ENCODE measurements at places on chromosomes 1 and 21. TPM values are rescaled to one million over a fixed set of nuclear protein-coding genes. Genes with fewer than 3 reads are reported as not detected.

Gene EFCAB7
- 2.4 TPM for total RNA-seq

Gene GPR25
- not detected for total RNA-seq

Gene ACTL8
- total RNA-seq: not detected

Gene VTCN1
- total RNA-seq: not detected

Gene DMRTA2
- total RNA-seq: not detected

Gene SPRR2E
- total RNA-seq: not detected

Gene IL24
- not detected for total RNA-seq

Gene CELA3B
- total RNA-seq: not detected

Gene LGR6
- total RNA-seq: not detected

Gene GUCA2A
- total RNA-seq: not detected

Gene EDARADD
- total RNA-seq: not detected

Gene PRAMEF13
- not detected for total RNA-seq

Gene PADI2
- total RNA-seq: 0.18 TPM

Measured in glomerular endothelial cell (primary cell).